Ammon's horn (tissue), 1 donor: ENCODE measurements at places on chromosomes 7 and 10.

DNA sequence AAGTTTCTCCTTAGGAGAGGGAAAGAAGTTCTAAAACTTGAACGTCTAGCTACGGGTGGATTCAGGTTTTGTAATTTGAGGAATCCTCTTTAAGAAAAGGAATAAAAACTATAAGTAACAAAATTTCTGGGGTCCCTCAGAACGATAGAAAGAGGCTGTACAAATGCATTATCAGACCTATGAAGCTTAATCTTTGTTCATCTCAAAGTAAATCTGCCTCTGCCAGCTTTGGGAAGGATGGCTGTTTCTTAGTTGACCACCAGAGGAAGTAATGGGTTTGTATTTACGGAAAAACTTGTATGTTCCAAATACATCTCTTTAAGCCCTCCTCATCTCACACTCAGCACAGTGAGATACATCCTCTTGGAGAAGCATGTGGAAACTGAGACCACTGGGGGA, 864 bp downstream of the PSTK start:
- no peak for DNase-seq

- no peak for DNase-seq
Measured at GRCh38 chr10:7255517-7255916, 155.3 kb downstream of the SFMBT2 start.

- peak; percentile 97 for DNase-seq
Measured at GRCh38 chr10:21533467-21534279, at the start of gene MLLT10. MLLT10 (plus strand) TSS chr10:21534232; CDS start chr10:21534645, 413 bp downstream.

DNA sequence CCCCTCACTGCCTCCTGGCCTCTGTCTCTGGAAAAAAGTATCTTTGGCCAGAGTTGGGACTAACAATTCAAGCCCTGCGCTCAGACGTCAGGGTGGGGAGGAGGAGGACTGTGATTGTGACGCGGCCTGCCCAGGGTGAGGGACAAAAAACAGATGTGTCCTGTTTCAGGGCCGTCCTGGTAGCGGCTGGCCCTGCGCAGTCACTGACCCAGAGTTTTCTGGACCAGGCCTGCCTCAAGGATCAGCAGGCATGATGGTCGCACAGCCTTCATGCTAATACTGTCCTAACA, 110.1 kb downstream of the CYTH3 start:
- no peak for DNase-seq

- DNase-seq, result no peak
Measured at GRCh38 chr10:29736366-29737073, 101.7 kb upstream of the SVIL start.

- DNase-seq, result no peak
Measured at GRCh38 chr7:92496876-92497275, 19.1 kb upstream of the ERVW-1 start.

GRCh38 chr10:43027331-43027955, 49.4 kb upstream of the RET start:
- no peak for DNase-seq

- no peak for DNase-seq
Measured at GRCh38 chr7:124764847-124765400, 668 bp downstream of the GPR37 start.

DNA sequence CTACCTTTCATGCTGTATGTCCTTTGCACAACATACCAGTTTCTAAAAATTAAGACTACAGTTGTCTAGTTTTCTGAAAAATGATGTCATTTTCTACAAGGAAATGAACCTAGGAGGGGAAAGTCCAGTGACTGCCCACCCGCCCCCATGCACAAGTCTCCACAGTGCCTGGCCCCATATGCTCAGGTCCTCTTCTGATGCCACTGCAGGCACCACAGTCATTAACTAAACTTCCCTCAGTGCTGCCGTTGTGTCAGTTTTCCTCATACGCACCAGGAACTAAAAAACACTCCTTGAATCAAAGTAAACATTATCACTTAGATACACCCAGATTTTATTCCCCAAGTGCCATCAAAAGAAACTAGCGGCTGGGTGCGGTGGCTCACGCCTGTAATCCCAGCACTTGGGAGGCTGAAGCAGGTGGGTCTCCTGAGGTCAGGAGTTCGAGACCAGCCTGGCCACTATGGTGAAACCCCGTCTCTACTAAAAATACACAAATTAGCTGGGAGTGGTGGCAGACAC, 6.9 kb upstream of the TNS3 start:
- no peak for DNase-seq

- DNase-seq, result no peak
Measured at GRCh38 chr10:129809431-129809830, 154.6 kb downstream of the EBF3 start.

GRCh38 chr7:145398758-145399157, 562.9 kb upstream of the TPK1 start:
- DNase-seq, result no peak

- no peak for DNase-seq
Measured at GRCh38 chr10:125629758-125630376, 53.1 kb downstream of the TEX36 start.

GRCh38 chr7:34780546-34780945, 122.5 kb downstream of the NPSR1 start:
- no peak for DNase-seq

GRCh38 chr7:6589151-6589828, 531 bp upstream of the INTS15 start:
- DNase-seq, result no peak

DNA sequence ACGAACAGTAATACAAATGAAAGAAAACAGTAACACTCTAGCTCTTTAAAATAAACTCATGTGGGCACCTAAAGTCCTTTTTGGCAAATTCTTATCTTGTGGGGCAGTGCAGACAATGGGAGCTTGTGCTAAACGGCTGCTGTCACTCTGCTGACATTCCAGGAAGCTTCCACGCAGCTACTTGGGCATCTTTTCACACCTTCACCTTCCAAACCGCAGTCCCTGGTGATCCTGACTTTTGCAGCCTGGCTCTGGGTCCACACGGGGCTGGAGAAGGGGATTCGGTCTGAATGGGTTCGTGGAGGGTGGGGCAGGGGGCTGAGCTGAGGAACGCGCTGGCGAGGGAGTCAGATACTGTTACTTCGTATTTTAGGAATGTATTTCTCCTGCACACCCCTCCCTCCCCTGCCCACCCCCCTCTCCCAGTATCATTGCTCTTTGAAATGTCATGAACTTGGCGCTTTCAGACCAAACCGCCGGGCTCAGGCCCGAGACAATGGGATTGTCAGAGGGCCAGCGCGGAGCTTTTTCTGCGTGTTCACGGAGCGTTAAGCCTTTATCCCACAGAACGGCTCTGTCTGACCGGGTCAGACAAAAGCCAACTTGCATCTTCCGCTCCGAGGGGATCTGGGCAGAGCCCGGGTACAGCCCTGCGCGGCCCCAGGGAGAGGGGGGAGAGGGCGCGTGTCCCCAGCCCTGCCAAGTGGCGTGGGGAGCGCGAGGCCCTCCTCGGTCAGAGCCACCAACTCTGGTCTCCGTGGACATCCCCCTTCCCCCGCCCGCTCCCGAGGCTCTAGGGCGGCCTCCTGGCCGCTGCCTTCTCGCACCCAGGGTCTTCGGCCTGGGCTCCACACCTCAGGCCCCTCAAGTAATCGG, 76.7 kb upstream of the EN2 start:
- DNase-seq, result no peak

DNA sequence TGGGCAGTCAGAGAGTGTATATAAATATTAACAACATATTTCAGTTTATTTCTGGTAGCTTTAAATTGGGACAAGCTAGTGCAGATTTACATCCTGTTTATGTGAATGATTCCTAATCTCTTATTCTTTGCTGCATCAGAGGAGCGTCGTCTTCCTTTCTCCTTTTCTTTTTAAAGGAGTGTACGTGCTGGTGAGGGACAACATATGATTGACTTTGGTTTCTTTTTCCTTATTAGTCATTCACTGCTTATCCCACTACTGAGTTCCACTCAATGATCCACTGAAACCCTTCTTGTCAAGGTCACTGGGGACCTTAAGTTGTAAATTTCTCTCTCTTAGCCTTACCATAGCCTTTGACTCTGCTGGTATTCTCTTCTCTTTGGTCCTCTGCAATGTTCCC, 116.3 kb downstream of the EXOC4 start:
- DNase-seq, result no peak

DNA sequence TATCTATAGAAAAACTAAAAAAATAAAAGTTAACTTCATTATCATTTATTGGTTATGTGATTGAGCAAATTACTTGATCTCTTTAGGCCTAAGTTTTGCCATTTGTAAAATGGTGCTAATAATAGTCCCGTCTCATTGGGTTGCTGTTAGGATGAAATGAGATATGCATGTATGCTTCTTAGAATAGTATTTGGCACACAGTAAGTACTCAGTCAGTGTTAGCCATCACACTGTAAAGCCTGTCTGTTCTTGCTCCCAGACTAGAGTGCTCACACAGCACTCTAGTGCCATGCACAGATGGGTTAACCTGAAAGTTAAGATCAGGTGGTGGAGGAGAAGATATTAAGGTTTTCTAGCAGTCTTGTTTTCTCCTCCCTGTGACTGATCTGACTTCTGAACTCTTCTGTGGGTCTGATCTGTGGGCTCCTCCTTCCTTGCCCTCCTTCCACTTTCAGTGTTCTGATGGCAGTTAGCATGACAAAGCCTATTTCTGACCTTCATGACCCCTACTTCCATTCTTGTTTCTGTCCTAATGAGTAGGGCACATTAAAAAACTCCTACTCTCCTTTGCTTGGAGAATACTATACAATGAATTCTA, 167.5 kb downstream of the RNLS start:
- DNase-seq, result no peak

- DNase-seq, result no peak
Measured at GRCh38 chr10:46301056-46301645, 14.4 kb downstream of the ANTXRL start.

DNA sequence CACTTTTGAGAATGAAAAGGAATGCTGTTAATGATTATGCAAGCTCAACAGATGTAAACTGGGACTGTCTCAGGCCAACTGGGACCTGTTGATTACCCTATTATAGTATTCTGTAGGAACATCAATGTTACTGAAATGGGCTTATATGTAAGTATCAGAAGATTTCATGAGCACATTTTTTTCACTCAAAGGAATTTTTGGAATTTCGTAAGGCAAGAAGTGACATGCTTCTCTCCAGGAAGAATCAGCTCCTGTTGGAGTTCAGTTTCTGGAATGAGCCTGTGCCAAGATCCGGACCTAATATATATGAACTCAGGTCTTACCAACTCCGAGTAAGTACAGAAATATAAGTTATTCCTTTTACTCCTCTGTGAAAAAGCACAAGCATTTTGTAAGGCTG, 19.2 kb downstream of the NIPSNAP2 start:
- no peak for DNase-seq

DNA sequence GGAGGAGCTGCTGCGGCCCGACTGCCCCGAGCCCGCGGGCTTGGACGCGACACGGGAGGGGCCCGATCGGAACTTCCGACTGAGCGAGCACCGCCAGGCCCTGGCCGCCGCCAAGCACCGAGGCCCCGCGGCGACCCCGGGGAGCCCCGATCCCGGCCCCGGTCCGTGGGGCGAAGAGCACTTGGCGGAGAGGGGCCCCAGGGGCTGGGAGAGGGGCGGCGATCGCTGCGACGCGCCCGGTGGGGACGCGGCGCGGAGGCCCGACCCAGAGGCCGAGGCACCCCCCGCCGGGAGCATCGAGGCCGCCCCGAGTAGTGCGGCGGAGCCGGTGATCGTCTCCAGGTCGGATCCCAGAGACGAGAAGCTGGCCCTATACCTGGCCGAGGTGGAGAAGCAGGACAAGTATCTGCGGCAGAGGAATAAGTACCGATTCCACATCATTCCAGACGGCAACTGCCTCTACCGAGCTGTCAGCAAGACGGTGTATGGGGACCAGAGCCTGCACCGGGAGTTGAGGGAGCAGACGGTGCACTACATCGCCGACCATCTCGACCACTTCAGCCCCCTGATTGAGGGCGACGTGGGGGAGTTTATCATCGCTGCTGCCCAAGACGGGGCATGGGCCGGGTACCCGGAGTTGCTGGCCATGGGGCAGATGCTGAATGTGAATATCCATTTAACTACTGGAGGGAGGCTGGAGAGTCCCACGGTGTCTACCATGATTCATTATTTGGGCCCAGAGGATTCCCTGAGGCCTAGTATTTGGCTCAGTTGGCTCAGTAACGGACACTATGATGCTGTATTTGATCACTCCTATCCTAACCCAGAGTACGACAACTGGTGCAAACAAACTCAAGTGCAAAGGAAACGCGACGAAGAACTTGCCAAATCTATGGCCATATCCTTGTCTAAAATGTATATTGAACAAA, 1.4 kb downstream of the OTUD1 start:
- peak; percentile 44 for DNase-seq

DNA sequence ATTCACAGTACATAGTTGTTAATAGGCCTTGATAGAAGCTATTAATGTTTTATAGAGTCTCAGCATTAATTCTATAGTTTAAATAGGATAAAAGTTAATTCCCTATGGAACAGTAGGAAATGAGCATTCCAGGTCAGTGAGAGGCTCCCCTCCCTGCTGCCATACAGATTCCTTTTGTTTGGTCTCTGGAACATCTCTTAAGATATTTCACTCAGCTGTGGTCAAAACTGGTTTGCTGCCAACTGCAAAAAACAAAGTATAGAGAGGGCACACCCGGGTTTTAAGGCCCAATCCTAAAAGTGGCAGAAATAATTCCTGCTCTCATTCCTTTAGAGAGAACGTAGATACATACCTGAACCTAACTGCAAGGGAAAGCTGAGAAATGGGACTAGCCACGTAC, 51.3 kb downstream of the MDFIC start:
- no peak for DNase-seq

DNA sequence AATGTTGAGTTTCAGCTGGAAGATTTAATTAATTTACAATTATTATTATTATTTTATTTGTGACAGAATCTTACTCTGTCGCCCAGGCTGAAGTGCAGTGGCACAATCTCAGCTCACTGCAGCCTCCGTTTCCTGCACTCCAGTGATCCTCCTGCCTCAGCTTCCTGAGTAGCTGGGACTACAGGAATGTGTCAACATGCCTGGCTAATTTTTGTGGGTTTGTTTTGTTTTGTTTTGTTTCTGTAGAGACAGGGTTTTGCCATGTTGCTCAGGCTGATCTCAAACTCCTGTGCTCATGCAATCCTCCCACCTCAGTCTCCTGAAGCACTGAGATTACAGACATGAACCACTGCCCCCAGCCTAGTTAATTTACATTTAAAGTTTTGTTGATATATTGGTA, 93.8 kb upstream of the MEOX2 start:
- no peak for DNase-seq

- no peak for DNase-seq
Measured at GRCh38 chr7:133873631-133874030, 253.5 kb upstream of the LRGUK start.

GRCh38 chr7:104552102-104552501, 223.7 kb downstream of the LHFPL3 start:
- DNase-seq, result no peak

- no peak for DNase-seq
Measured at GRCh38 chr7:22052674-22053365, 107.1 kb upstream of the CDCA7L start.

DNA sequence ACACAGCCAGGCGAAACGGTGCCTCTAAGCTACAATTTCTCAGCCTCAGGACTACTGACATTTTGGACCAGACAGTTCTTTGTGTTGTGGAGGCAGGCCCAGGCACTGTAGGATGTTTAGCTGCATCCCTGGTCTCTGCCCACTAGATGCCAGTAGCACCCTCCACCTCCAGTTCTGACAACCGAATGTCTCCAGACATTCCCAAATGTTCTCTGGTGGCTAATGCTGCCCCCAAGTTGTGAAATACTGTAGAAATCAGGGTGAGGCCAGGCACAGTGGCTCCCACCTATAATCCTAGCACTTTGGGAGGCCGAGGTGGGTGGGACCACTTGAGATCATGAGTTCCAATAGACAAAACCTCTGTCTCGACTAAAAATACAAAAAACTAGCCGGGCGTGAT, 18.2 kb downstream of the HNRNPF start:
- DNase-seq, result peak; percentile 87

GRCh38 chr10:70685455-70685911, 13.2 kb downstream of the ADAMTS14 start:
- DNase-seq, result no peak

GRCh38 chr7:29398011-29398410, 165.6 kb upstream of the PRR15 start:
- no peak for DNase-seq
